DMS79 treated with DMSO at 0.1 percent for 48 hours (cell line): ENCODE measurements at places on chromosomes 7 and 10.

- no peak for DNase-seq
Measured at GRCh38 chr10:80599424-80599847, 61.7 kb downstream of the SH2D4B start.

DNA sequence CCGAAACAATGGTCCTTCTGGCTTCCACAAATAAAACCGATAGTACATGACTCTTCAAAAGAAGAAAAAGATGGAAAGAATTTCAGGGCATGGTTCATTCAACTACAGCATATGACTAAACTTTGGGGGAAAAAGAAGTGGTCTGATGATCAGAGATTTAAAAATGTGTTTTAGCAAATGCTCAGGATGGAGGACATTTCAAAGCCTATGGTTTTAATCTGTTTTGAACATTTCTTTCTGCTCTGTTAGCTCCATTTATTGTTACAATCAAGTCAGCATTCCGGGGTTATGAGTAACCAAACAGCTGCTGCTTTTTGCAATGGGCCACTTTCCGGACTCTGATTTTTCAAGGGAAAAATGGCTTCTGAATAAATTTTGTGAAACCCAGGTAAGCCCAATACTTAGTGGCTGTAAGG lies 142.4 kb downstream of the CUBN start:
- DNase-seq = no peak

GRCh38 chr10:47311193-47311931 lies 10.9 kb upstream of the GDF2 start:
- peak; percentile 76 for DNase-seq

GRCh38 chr10:72095195-72095594 lies 6.8 kb upstream of the SPOCK2 start:
- no peak for DNase-seq

DNA sequence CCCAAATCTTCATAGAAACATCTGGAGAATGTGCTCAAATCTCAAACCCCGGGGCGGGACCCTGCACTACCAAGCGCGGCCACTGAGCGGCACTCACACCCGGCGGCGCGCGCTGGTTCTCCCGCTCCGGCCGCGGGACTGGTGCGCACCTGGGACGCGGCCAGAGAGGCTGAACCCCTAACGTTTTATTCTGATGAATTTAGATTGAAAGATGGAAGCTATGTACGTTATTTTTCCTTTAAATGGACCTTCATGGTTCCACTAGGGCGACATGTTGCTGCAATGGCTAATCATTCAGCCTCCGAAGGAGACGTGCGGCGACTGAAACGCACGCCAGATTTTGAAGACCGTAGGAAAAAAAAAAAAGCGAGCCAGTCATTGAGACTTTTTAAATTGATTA lies 107.0 kb upstream of the INSIG1 start:
- DNase-seq = peak; percentile 22

DNA sequence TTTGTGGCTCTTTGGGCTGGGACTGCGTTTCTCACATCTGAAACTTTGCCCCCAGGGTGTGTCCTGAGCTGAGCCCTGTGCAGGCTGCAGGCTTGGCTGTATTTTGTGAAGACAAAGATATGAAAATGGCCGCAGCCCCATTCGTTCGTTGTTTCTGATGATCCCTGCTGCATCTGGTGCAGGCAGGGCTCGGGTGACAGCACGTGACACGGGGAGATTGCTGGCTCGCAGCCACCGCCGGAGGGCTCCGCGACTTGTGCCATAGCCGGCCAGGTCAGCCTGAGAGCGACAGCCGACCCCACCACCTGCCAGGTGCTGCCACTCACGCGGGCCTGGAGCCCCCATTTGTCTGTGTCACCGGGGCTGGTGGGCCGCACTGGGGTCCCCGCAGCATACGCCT lies 81.3 kb downstream of the ZRANB1 start:
- DNase-seq = peak; percentile 64

- DNase-seq = peak; percentile 27
Measured at GRCh38 chr7:100801833-100802568, 25.3 kb downstream of the EPHB4 start.

- peak; percentile 12 for DNase-seq
Measured at GRCh38 chr10:112539340-112539739, 92.3 kb downstream of the VTI1A start.

DNA sequence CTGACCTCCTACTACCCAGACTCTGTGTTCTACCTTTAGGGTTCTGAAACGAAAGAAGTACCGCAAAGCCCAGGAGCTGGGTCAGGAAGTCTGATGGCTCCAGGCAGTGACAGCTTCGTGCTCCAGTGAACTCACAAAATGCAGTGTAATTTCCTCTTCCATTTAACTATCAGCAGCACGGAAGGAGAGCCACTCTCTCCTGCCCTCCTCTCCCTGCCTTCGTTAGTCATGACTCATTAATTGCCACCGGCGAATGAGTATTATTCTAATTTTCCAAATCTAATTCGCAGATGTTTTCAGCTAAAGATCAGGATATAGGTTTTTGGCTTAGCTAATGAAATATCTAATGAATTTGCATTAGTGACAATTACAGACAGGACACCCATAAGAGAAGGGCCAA lies 1262.0 kb downstream of the TYW1 start:
- DNase-seq = peak; percentile 36

- no peak for DNase-seq
Measured at GRCh38 chr10:63094405-63094804, 38.7 kb upstream of the NRBF2 start.

DNA sequence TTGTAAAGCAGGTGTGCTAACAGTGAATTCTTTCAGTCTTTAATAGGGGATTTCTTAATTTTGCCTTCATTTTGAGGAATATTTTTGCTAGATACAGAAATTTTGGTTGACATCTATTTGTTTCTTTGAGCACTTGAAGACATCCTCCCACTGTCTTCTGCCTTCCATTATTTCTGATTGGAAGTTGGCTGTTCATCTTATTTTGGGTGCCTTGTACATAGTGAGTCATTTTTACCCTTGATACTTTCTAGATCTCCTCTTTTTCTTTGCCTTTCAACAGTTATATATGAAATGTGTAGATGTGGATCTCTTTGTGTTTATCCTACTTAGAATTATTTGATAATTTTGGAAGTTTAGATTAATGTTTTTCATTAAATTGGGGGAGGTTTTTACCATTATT lies 631.0 kb downstream of the AUTS2 start:
- DNase-seq = no peak
